ENCODE measurements at places on chromosomes 7 and 10.

DNA sequence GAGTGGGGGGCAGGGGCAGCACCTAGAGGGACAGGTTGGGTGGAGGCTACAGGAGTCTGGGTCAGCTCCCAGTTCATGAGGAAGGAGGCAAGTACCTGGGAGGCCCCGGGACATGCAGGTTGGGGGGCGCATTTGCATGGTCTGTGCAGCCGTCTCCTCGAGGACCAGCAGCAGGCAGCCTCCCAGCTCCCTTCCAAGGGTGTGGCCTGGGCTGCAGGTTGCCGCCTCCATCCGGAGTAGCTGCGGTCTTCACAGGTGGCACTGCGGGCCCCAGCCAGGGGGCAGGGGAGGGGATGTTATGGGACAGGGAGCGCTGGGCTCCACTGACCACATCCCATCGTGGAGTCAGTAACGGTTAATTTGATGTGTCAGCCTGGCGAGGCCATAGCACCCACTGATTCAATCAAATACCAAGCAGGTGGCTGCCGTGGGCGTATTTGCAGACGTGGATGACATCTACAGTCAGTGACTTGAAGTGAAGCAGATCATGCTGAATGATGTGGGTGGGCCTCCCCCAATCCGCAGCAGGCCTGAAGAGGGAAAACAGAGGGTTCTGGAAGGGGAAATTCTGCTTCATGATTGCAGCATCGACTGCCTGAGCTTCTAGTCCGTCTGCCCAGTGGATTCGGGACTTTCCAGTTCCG, 81.6 kb downstream of the PRKAG2 start:
- DNase-seq, result no peak

- DNase-seq, result no peak
These were observed 120.4 kb downstream of the RGS10 start for GRCh38 chr10:119421891-119422681.

DNA sequence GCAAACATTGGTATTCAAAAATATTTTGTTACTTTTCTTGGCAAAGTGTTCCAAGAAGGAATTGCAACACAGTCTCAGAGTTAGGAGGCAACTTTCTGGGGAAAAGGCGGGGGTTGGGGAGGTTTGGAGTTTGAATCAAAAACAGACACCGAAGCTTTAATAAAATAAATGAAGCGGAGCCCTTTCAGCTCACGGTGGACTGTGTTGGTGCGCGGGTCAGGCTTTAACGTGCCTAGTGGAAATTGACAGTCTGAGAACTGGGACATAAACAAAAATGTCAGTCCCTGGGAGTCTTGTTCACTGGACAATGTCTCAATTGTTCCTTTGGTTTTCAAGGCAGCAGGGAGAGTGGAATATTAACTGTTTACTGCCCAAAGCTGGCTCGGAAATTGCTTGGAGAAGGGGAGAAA, 109.3 kb downstream of the TCF7L2 start:
- no peak for DNase-seq

- DNase-seq, result no peak
These were observed 543.1 kb downstream of the CNTNAP2 start for GRCh38 chr7:146659732-146660131.

- no peak for DNase-seq
These were observed 598.8 kb downstream of the SUGCT start for GRCh38 chr7:40733578-40733977.

DNA sequence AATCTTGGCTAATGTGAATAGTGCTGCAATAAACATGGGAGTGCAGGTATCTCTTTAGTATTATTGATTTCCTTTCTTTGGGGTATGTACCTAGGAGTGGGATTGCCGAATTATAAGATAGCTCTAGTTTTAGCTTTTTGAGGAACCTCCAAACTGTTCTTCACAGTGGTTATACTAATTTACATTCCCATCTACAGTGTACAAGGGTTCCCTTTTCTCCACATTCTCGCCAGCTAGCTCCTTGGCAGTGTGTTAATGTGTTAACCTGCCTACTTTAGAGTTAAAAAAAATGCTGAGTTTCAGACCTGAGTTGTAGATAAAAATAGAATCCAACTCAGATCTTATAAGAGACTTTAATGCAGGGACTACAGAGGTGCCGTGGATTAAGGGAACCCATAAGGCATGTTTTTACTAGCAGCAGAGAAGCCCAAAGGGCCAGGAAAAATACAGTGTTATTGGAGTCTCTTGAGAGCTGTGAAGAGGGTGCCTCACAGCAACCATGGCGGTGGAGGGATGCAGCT, 35.4 kb downstream of the CDK13 start:
- DNase-seq, result no peak

DNA sequence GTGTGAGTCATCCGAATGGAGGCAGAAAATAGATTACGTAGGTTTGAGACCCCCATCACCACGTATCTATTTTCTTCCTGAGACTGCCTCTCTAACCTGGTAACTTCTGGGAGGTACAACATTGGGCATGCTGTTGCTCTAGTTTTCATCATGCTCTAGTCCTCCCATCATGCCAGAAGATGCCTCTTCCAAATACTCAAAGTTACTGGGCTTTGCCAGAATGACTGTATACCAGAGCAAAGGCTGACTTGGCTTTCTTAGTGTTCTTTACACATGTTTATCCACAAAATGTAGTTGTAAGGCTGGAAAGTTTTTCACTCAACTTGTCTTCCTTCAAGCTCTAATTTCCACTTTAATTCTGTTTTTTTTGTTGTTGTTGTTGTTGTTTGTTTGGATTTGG, 370.5 kb downstream of the MDFIC start:
- DNase-seq, result no peak

DNA sequence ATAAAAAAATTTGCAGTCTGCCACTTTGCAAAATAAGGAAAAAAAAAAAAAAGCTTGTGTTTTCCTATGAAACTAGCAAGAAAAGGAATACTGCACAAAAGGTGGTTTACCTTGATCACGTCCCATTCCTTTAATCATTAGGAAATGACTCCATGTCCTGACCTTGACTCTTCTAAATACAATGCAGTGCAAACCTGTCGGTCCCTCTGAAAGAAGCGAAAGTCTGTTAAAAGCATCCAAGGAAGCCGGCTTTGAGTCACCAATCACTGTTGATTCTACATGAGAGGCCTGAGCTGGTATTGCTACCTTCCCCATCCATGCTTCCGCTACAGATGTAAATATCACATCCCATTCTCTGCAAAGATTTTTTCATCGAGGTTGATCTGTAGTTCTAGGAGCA, 652.1 kb downstream of the SDK1 start:
- DNase-seq, result no peak

DNA sequence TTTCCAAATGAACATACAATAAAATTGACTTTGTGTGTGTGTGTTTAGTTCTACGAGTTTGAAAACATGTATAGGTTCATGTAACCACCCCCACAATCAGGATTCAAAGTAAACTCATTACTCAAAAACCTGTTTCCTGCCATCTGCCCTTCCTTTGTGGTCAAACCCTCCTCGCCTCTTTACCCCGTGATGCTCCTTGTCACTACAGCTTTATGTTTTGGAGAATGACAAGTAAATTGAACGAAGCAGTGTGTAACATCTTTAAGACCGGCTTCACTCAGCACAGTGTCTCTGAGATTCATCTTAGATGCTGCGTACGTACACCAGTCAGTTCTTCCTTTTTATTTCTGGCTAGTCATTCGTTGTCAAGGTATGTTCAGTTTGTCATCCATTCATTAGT, 54.6 kb upstream of the MKI67 start:
- DNase-seq, result no peak

GRCh38 chr7:82289889-82290288, 153.7 kb downstream of the CACNA2D1 start:
- DNase-seq, result no peak

DNA sequence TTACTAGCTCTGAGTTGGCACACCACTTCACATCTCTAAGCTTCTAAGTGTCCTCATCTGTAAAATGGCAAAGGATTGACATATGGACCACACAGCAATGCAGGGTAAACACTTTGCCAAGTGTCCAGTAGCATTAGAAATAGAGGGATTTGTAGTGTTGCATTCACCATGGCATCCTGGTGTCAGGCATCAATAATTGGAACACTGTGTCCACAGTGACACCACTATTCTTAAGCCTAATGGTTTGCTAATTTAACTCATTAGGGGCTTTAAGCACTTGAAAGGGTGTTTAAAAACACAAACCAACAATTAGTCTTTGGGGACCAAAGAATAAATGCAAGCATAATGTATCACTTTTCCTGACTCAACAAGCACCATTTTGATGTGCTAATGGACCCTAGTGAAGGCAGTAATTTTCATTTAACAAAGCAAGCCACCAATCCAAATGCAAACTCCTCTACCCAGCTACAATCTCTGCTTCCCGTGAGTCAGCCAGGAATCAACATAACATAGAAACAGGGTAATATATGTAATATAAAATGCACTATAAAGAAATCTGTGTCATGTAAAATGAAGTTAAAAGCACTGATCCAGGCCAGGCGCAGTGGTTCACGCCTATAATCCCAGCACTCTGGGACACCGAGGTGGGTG, 75.9 kb downstream of the FAM204A start:
- DNase-seq, result no peak

- no peak for DNase-seq
These were observed 1.4 kb downstream of the LANCL2 start for GRCh38 chr7:55366461-55367070.

- no peak for DNase-seq
These were observed 274.4 kb upstream of the YAE1 start for GRCh38 chr7:39291628-39292410.

GRCh38 chr10:15815242-15815885, 44.9 kb downstream of the MINDY3 start:
- DNase-seq, result no peak

- DNase-seq, result no peak
These were observed 3.5 kb downstream of the BMI1 start for GRCh38 chr10:22324413-22324812.

DNA sequence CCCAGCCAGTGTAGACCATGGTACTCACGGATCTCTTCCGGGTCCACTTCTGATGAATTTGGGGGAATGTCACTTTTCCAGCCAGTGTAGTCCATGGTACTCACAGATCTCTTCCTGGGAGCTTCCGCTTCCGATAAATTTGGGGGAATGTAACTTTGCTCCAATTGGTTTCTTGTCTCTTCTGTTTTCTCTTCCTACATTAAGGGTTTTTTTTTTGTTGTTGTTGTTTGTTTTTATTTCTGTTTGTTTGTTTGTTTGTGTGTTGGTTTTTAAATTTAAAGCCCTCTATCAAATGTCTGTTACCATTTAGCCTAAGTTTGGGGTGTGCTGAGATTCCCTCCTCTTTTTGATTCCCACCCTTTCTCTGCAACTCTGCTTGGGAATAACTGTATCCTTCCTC, 475.8 kb upstream of the FZD8 start:
- DNase-seq, result no peak

DNA sequence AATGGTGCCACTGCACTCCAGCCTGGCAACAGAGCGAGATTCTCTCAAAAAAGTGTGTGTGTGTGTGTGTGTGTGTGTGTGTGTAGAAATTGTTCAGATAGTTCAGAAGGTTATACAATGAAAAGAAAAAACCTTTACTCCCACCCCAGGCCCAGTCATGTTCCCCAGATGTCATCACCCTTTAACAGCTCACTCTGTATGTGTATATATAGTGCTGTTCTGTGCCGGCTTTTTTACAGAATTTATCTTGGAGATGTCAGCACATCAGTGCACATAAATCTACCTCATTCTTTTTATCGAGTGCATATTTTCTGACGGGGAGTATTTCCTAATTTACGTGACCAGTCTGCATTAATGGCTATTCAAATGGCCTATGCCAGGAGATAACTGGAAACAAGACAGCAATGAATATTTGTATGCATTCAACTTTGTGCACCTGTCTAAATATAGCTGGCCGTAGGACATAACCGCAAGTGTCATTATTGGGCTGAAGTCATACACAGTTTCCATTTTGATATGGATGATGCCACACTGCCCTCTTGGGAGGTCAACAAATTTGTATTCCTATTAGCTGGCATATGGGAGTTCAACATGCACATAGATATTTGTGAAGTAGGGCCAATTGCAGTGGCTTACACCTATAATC, 11.7 kb downstream of the NIPSNAP2 start:
- DNase-seq, result no peak

DNA sequence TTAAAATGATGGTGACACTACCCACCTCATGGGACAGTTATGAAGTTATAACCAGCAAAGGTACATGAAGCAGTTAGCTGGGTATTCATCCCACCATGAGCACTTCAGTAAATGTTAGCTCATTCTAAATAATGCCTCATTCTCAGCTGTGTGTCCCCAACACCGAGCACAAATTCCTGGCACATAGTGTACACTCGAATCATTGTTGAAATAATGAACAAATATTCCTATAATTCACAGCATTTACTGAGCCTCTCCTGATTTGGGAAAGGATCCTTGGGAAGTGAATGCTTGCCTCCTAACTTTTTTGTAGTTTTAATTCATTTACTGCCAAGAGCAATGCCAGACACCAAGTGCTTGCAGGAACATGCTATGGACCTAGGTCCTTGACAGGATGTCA, 235.2 kb downstream of the DGKI start:
- DNase-seq, result no peak

DNA sequence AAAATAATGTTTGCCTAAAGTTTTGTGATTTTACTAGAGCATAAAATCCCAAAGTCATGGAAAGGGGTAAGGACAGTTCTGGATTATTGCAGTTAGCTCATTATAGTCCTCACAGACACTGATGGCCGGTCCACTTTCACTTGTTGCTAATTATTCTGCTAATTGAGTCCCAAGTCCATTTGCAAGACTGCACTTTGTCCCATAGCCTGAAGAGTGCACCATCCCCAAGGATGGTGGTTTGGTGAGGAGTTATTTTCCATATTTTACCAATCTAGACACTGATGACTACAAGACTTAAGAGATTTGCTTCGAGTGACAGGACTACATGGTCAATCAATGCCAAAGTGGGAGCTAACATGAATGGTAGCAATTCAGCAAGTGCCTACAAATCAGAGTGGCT, 181.8 kb upstream of the CACNA2D1 start:
- no peak for DNase-seq

DNA sequence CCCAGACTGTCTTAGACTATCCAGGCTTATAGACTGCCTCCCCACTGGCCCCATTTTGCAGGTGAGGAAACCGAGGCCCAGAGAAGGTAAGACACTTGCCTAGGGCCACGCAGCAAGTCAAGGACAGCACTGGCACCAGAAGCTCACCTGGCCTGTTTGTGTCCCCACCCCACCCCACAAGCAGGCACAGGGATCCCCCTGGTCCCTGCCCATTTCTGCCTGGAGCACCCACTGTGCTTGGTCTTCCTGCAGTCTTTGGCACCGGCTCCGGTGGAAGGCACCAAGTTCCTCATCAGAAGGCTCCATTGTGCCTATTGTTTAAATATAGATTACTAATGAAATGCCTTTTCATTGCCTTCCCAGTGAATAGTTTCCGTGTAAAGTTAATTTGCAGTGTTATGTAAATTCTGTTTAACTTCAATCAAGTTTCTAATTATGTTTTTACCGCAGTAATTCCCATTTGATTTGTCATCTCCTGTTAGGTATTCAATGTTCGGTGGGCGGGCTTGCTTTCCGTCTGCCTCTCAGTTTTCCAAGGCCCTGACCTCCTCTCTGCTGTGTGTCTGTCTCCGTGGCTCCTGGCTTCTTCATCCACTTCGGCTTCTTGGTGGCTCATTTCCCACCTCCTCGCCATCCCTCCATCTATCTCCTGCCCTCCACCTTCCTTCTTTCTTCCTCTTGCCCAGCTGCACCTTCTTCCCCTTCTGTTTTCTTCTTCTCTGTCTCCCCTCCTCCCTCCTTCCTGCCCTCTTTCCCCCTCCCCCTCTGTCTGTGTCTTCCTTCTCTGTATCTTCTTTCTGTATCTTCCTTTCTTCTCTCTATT, 75.8 kb downstream of the ZMIZ1 start:
- DNase-seq, result no peak

- DNase-seq, result no peak
These were observed 10.7 kb downstream of the HIP1 start for GRCh38 chr7:75727881-75728593.
